Dermis microvascular lymphatic vessel endothelial cell (primary cell): ENCODE measurements at places on chromosomes 12 and 14. TPM values are rescaled to one million over a fixed set of nuclear protein-coding genes. Genes with fewer than 3 reads are reported as not detected.

GRCh38 chr14:26132061-26132645 lies 465.7 kb downstream of the NOVA1 start:
- DNase-seq, result no peak

Gene WIF1
- under 0.01 TPM in 1 of 2 replicates, not detected in the other for total RNA-seq

GRCh38 chr14:90985601-90986242 lies 74.7 kb downstream of the RPS6KA5 start:
- no peak for DNase-seq

DNA sequence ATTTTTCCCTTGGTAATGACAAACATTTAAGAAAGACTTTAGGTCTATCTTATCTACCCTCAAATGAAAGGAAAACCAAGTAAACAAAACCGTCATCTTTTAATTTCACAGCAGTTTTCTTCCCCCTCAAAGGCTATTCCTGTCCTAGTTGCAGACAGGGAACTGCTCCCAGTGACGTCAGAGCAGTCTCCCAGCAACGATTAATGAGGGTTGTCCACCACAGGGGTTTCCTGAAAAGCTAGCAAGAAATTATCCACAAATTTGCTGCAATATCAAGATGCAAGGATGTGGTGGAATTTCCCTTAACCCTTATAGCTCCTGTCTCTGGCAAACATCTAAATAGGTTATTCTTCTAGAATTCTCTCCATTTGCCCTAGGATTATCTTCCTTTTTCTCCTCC lies 89.1 kb upstream of the STAC3 start:
- no peak for DNase-seq

DNA sequence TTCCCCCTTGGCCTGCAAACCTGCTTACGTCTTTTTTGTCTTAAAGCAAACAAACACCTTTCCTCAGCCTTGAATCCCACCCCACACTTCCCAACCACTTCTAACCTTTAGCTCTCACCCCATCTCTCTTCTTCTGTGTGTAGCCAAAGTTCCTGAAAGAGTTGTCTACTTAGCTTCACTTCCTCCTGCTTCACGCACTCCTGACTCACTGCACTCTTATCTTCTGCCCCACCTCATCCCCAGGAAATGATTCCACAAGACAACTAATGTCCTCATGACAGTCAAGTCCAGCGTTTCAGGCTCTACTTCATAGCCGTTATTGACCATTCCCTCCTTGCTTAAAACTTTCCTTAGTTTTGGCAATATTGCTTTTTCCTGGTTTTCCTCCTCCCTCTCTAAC lies 22.4 kb downstream of the EIF2B2 start:
- DNase-seq, result no peak

Gene CLBA1
- total RNA-seq, result 4.4 and 5.1 TPM in 2 replicates
